ENCODE measurements at places on chromosomes 4 and X.

GRCh38 chrX:47112316-47112954 lies 32.1 kb downstream of the NDUFB11 start:
- no peak for DNase-seq

DNA sequence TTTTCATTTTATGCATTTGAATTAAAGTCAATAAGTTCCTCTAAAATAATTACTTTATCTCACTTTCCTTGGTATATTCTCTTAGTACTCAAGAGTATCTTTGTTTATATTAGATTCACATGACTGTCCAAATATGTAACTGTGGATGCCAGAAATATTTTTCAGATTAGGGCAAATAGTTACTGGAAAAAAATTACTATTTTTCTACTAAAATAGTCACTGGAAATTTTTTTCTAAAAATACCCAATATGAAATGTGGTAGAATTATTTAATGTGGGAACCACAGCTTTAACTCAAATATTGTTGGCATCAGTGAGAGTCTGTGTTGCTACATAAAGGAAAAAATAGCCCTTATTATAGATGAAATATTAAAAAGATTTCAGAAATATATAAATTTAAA lies 70.4 kb upstream of the NMU start:
- no peak for DNase-seq

- no peak for DNase-seq
Measured at GRCh38 chr4:118839221-118839927, 3.4 kb upstream of the SEC24D start.

GRCh38 chrX:11409957-11410356 lies 116.7 kb downstream of the AMELX start:
- no peak for DNase-seq

GRCh38 chrX:26511589-26512363 lies 295.8 kb downstream of the MAGEB5 start:
- DNase-seq, result no peak

DNA sequence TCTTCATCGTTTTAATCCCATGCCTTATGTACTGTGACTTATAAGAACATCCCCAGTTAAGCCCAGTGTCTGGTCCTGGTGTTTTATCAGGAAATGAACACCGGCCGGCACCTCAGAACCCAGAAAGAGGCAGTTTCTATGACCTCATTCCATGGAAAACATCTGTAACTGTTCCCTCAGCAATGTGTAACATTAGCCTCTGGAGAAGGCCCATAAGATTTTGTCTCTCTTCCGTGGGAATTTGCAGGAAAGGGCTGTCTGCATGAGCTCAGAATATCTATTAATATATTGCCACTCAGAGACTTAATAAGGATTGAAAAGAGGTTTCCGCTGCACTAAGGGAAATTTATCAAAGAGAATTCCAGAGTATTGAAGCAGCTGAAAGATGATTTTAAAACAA lies 3.1 kb upstream of the TCEANC start:
- no peak for DNase-seq

DNA sequence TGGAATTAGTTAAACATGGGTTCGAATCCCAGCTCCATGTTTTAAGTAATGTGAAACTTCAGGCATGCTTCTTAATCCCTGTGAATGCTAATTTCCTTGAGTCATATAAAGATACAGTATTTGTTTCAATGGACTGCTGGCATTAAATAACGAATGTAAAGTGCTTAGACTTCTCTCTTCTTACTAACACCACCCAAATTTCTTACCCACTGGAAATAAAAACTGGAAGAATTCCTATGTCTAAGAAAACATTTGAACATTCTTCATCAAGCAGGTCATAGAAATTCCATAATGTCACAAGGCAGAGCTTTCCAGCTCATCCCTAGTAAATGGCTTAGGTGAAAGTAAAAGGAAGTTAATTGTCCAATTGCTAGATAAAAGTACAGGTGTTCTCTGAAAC lies 172.5 kb downstream of the ANK2 start:
- peak; percentile 44 for DNase-seq

DNA sequence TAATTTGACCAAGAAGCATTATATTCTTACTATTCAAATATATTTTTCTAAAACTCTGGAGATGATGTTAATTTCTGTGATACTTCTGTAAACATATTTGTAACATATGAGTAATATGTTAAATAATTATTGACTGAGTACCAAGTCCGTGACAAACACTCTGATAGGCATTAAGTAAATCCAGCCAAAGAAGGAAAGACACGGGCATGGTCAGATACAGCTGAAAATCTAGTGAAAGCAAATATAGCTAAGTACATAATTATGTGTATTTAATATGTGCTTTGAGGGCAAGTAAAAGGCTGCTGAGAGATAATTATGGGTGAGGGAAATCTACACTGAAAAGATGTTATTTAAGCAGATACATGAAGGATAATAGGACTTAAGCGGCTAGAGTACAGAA lies 1263.6 kb upstream of the ADGRL3 start:
- no peak for DNase-seq

DNA sequence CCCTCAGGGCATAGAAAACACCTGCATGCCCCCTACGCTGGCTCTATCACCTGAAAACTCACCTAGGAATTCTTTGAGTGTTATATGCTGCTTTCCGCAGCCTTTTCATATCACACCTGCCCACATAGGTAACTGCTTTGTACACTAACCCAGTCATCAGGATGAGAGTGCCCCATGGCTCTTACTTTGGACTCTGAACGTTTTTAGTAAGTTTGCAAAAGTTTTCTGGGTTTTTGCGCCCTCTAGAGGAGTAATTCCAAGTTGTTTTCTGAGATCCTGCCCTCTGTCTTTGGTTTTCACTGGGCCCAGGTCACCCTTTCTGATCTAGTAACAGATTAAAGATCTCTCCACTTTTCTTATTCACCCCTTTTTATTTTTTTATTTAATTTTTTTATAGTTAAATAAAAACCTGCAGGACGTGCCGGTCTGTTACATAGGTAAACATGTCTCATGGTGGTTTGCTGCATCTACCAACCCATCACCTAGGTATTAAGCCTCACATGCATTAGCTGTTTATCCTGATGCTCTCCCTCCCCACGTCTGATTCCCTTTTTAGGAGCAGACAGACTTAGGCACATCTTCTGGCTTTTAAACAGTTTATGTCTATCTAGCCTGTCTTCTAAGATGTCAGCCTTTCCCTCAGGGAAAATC lies 139.2 kb downstream of the NWD2 start:
- DNase-seq, result no peak

Data from BJ (cell line).